ENCODE measurements at places on chromosomes 6 and 20.

GRCh38 chr6:30689022-30689865 lies 1.5 kb downstream of the NRM start:
- no peak for DNase-seq

- no peak for DNase-seq
Measured at GRCh38 chr20:54668271-54669039, 193.1 kb downstream of the DOK5 start.

GRCh38 chr20:62766716-62767115 lies 29.6 kb upstream of the MRGBP start:
- no peak for DNase-seq

- DNase-seq: no peak
Measured at GRCh38 chr20:32571566-32571965, 13.6 kb downstream of the NOL4L start.

GRCh38 chr6:37038292-37039198 lies 33.1 kb downstream of the FGD2 start:
- DNase-seq: no peak

- no peak for DNase-seq
Measured at GRCh38 chr6:89356642-89357170, 4.2 kb upstream of the UBE2J1 start.

- DNase-seq: no peak
Measured at GRCh38 chr6:163175301-163175700, 239.2 kb upstream of the QKI start.

DNA sequence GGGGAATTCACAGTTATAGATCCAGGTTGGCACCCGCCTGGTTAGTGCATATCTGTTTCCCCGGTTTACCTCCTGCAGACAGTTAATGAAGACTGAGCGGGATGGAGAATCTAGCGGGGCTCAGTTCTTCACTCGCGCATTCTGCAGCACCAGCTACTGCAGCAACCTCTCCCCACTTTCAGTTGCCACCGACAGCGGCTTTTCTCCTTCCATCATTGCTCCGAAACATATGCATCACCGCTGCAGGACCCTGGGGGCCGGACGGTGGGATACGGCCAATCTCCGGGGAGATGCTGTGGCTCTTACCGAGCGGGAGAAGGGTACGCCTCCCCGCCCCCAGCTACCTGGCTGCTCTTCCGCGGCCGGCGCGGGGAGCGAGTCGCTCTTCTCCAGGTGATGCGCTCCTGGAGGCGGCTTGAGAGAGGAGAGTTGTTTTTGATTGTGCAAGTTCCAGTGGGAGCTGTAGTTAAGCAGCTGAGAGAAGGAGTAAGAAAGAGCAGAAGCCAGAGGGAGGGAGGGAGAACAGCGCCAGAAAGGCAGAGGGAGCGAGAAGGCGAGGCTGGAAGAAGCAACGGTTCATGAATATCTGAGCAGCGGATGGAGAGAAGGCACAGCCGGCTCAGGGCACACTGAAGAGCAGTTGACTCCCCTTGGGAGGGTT lies at the start of gene SGK1:
TSS of gene SGK1 (minus strand) at position 642 of the 661 bp plus-strand sequence. CDS start 652 bp downstream, outside the sequence.
- DNase-seq: peak; percentile 47

DNA sequence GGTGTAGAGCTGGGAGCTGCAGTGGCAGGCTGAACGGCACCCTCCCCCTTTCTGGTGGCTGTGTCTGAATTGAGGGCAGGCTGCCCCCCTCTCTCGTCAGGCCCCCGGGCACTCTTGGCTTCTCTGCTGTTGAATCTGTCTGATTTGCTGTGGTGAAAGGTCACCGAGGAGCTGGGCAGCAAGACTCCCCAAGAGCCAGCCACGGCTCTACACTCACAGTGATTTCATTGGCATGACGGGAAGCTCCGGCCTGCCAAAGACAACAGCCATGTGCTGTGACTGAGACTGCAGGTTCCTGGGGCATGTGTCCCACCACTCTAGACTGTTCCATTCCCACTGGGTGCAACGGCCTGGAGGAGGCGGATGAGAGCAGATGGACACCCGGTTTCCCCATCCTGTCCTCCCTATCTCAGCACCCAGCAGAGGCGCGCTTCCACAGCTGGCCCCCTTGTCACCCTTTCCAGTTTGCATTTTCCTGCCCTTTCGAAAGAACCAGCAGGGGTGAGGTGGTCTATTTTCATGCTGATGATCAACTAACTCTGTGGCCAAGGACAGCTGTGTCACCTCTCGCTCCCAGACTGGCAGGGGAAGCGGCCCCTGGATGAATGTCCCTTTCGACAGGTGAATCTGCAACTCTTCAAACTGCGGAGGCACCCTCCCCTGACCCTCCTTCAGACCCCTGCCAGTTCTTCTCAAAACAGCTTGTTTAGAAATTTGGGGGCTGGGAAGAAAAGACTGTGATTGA lies 2.2 kb downstream of the APCDD1L start:
- DNase-seq: no peak

- no peak for DNase-seq
Measured at GRCh38 chr6:53360093-53360912, 11.6 kb upstream of the ELOVL5 start.

- DNase-seq: no peak
Measured at GRCh38 chr6:5556011-5556410, 294.7 kb downstream of the FARS2 start.

- DNase-seq: no peak
Measured at GRCh38 chr6:3733321-3733925, 18.1 kb downstream of the PXDC1 start.

DNA sequence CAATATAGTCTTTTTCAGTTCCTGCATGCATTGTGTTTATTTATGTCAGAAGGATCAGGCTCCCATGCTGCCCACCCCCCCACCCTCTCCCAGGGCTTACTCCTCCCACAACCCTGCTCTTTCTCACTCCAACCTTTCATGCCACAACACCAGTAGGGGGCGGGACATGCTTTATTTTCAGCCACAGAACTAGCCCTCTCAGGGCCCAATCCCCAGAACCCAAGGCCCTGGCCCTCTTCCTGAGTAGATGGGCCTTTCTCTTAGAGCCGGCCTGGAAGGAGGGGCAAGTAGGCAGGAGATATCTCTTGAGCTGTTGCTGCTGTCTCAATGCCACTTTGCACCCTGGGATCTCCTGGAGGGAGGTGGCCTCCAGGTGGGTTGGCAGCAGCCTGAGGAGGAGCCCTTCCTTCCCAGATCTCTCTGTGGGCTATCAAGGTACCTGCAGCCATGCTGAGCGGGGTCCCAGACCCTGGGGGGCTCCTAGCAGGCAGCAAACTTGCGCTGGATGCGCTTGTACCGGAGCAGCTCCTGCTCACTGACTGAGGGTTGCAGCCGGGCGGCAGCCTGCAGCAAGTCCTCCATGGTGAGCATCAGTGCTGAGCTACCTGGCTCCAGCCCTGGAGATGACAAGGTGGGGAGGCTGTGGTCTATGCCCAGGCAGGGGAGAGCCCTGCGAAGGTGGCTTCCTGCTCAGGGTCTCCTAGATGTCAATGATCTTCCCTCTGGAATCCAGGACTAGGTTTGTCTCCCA lies 3.5 kb downstream of the GNMT start:
- DNase-seq: no peak

GRCh38 chr20:58433759-58434158 lies 44.7 kb downstream of the VAPB start:
- DNase-seq: no peak
